ENCODE measurements at places on chromosomes 12 and 14.

DNA sequence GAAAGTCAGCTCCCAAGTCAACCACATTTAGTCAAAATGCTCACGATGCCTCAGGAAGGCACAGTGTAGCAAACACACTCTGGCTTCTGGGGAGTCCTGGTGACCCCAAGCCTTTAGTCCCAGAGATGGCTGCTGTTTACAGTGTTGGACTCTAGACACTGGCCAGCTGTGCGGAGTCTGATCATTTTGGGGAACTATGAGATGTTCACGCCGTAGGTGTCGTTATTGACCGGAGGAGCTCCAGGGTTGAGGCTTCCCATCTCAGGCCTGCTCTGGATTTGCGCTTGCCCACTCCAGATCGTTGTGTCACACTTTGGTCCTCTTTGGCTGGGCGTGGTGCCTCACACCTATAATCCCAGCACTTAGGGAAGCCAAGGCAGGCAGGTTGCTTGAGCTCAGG is 27.7 kb downstream of the BRI3BP start:
- DNase-seq, result no peak

GRCh38 chr14:50985124-50985858 is 41.0 kb upstream of the PYGL start:
- DNase-seq, result no peak

DNA sequence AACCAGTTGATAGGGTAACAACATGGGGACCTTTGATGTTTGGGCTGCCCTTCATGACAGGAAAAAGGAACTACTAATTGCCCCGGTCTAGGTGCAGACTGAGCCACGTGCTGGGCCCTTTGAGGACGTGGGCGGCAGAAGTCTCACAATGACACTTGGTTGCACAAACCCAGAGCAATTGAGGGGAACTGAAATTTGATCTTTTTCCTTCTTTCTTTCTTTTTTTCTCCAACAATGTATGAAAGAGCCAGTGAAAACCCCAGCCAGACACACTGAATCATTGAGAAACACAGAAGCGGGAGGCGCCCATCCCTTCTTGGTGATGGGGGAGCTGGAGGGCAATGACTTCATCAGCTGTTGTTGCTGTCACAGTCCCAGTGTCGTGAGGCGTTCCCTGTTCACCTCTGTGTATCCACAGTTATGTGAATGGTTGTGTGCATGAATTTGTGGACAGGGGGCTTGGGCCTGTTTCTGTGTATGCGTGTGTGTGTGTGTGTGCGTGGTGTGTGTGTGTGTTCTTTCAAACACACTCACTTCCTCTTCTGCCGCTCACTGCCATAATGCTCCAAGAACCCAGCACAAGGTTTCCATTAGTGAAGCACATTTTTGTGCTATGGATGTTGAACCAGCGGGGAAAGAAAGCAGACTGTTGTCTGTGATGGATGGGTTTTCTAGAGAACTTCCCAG is 137.5 kb upstream of the CCND2 start:
- DNase-seq, result no peak

GRCh38 chr12:48788524-48788853 is 400 bp downstream of the ADCY6 start:
- DNase-seq, result no peak

DNA sequence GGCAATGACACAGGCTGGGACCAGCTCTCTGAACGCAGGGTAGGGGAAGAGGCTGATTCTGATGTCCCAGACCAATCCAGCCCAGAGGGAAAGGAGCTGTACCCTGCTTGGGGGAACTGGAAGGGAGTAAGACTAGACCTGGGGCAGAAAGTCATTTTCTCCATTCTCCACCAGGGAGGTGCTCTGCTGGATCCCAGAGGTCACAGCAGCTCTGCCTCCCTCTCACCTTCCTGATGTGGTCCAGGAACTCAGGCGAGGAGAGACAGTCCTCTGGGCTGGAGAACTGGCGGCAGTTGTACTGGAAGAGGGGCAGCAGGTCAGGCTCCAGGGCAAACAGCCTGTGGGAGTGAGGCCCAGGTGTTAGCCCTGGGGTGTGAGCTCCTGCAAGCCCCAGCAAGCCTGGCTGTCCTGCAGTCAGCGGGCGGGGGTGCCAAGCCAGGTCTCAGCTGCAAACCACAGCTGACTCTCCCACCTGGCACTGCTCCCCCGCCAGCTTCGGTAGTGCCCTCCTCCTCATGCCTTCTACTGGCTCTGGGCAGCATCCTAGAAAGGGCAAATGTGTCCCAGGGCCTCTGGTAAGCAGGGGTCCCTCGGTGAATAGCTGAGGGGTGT is 1.9 kb downstream of the NGB start:
- peak; percentile 71 for DNase-seq

- DNase-seq, result peak; percentile 33
Measured at GRCh38 chr12:83945871-83946270, 966.7 kb downstream of the SLC6A15 start.

DNA sequence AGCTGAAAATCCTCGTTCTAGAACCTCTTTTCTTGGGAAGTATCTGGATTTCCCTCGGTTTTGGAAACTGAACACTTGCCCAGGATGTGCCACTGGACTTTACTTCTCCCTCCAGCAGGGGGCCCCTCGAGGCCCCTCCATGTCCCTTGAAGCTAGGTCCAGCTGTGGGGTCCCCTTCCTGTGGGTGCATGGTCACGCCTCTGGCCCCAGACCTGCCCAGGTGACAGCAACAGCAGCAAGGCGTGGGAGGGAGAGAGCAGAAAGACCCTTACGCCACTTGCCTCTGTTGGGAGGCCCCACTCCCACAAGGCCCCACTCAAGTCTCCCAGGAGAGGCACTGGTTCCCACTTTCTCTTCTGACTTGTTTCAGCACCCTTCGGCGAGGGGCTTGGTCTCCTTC is 3.1 kb downstream of the SLC25A29 start:
- DNase-seq, result no peak

GRCh38 chr12:638953-639557 is 24.2 kb downstream of the NINJ2 start:
- DNase-seq, result no peak

Data from NCI-H2171 treated with DMSO at 0.1 percent for 48 hours (cell line).